Activated naive CD4-positive, alpha-beta T cell treated with anti-CD3 and anti-CD28 coated beads, Interleukin-2, amount 50 U/mL, for 72 hours (primary cell): ENCODE measurements at places on chromosomes 16 and 17. TPM values are rescaled to one million over a fixed set of nuclear protein-coding genes. Genes with fewer than 3 reads are reported as not detected.

- DNase-seq, result no peak
Observed at GRCh38 chr17:81991684-81992305, 14.4 kb downstream of the ASPSCR1 start.

- DNase-seq, result no peak
Observed at GRCh38 chr16:787978-788398, at the start of gene RPUSD1. Gene RPUSD1, minus strand, starts transcription at chr16:788381. Its CDS starts 644 bp downstream, at chr16:787737.

- no peak for DNase-seq
Observed at GRCh38 chr16:84610376-84610775, 7.5 kb downstream of the COTL1 start.

DNA sequence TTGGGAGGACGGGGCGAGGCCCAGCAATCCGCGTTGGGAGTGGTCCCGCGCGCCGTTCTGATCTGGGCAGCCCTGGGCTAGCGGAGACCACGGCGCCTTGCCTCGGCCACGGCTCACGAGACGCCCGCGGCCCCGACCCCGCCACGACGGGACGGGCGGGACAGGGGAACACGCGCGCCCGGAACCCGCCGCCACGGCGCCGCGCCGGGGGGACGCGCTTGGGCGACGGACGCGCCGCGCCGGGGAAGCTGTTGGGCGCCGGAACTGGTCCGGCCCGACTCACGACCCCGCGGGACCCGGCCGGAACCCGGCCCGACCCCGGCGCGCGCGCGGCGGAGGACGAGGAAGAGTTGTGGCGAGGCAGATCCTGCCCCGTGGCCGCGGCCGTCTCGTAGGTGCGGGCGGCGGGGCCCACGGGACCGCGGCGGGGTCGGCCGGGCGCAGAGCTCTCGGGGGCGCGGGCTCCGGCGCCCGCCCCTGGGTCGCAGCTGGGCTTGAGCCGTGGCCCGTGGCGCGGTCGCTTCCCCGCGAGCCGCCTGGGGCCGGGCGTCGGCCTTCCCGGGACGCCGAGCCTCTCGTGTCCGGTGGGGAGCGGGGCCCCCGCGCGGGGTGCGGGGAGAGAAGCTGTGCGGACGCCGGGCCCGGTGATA lies at the start of gene ACSF3:
ACSF3 (plus strand) TSS at position 251 of the 650 bp plus-strand sequence. CDS start 6,830 bp downstream, outside the sequence.
- DNase-seq, result no peak

- DNase-seq, result no peak
Observed at GRCh38 chr16:79298894-79299799, 301.4 kb downstream of the MAF start.

GRCh38 chr16:87506423-87507350 lies 13.9 kb upstream of the ZCCHC14 start:
- DNase-seq, result no peak

- peak; percentile 66 for DNase-seq
Observed at GRCh38 chr17:77375917-77376651, 235.3 kb downstream of the SEC14L1 start.

- DNase-seq, result no peak
Observed at GRCh38 chr16:47753659-47754058, 292.5 kb downstream of the PHKB start.

- no peak for DNase-seq
Observed at GRCh38 chr17:61519754-61520440, 67.7 kb downstream of the TBX4 start.

DNA sequence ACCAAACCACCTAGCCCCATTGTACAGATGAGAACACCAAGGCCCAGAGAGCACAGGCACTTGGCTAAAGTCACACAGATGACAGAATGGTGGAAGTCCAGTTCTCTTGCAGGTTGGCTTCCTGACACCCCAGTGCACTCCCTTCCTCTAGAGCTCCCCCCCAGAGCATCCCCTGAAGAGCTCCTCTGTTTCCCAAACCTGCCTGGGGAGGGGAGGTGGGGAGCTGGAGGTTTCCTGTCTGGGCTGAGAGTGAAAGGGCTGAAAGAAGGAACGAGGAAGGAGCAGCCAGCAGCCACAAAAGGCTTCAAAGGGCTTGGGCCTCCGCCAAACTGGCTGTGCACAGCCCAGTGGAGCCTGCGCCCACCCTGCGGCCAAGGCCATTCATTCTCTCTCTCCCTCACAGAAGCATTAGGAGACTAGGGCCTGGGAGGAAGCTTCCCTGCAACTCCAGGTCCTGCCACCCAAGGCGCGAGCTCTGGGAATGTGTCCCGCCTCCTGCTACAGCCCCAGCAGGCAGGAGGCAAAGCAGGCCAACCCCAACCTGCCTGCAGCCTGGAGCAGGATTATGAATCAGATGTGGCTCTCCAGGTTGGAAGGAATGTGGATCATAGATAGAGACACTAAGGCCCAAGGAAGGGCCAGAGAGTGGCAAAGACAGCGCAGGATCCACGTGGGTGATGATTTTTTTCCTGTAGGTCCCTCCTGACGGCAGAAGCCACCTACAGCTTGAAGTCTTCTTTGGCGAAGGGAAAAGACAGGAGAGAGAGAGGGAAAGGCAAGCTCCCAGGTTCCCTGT lies 913 bp downstream of the SLC13A5 start:
- no peak for DNase-seq

- no peak for DNase-seq
Observed at GRCh38 chr17:58254803-58255202, 16.4 kb downstream of the LPO start.

DNA sequence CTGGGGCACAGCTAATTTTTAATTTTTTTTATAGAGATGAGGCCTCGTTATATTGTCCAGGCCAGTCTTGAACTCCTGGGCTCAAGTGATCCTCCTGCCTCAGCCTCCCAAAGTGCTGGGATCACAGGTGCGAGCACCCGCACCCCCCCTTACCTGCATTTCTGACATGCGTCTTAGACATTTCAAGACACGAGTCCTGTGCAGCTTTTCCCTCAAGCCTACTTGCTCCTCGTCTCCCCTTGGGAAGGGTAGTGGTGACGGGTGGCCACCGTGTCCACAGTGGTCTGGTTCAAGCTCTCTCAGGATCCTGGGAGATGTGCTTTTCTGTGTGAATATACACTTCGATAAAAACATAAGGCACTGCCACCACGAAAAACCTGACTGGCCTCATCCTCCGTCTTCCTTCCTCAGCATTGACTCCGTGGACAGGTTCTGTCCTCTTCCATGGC lies 9.6 kb downstream of the CANT1 start:
- no peak for DNase-seq

GRCh38 chr16:89322321-89323119 lies 105.0 kb downstream of the ZNF778 start:
- DNase-seq, result no peak

- no peak for DNase-seq
Observed at GRCh38 chr17:36214918-36215317, 4.1 kb downstream of the CCL4L2 start.

GRCh38 chr16:12546918-12547607 lies 256.6 kb downstream of the CPPED1 start:
- DNase-seq, result no peak

DNA sequence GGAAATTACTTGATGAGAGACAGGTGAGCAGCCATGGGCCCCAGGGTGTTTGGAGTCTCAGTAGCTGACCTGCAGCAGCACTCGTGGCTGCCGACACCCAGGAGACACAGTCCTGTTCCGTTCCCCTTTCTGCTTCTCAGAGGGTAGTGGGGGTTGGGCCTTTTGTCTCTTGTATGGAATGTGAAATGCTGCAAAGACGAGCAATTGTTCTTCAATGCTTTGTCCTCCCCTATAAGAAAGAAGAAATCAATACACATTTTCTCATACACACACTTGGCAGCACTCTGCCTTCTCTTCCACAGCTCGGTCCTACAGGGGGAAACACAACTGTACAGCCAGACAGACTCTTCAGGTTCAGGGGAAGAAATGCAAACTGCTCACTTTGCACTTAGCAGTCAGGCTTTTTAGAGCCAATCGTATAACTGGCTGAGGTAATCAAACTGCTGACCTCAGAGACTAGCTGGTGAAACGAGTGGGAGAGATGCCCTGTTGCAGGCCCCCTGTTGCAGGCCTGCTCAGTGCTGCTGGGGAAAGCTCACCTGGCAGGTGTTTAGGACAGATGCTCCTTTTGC lies 96.7 kb downstream of the AATF start:
- no peak for DNase-seq

GRCh38 chr17:72268431-72268830 lies 147.6 kb downstream of the SOX9 start:
- DNase-seq, result no peak

DNA sequence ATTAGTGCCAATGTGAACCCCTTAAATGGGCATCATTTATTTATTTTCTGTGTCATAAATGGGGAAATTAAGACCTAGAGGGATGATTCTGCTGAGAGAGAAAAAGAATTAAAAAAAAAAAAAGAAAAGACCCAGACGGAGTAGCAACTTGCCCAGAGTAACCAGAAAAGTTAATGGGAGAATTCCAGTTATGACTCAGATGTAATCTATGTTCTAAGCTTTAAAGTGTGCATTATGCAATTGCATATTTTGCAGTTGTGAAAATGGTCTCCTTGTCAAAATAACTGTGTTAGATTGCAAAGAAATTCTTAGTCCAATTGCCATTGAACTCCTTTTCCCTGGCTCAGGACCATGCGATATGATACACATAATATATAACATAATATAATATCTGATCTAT lies 38.6 kb upstream of the TBX2 start:
- no peak for DNase-seq

HS3ST4 gene
- total RNA-seq, result not detected

KCNH6 gene
- total RNA-seq, result 0.08 TPM

TSR3 gene
- total RNA-seq, result 34.4 TPM

MPV17L gene
- total RNA-seq, result not detected

MYH8 gene
- not detected for total RNA-seq
